Activated CD8-positive, alpha-beta T cell treated with anti-CD3 and anti-CD28 coated beads, Interleukin-2, amount 10 ng/mL, durations not matched to agents 7 days and 5 days (primary cell): ENCODE measurements at places on chromosomes 5 and 9.

- no peak overlapping the region for H3K27ac ChIP-seq
- H3K4me1 ChIP-seq, result peaks cover 21% of the 10 kb centered on the region
- no peak for DNase-seq
These were observed 34.2 kb downstream of the JADE2 start for GRCh38 chr5:134559672-134560071.

DNA sequence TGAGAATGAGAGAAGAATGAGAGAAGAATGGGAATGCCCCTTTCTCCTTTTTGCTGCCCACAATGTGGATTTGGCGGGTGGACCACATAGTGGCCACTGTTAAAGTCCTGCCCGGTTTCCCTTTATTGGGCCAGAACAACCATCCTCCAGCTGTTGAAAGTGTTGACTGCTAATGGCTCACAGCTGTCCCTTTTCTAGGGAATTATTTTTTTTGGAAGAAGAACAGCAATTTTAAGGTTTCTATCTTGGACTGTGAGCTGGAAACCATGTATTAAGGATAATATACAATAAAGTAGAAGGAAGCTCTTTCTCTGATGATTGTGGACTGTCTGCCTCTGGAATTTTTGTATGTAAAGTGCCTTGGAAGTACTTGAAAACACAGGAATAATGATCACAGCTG is 185.9 kb downstream of the DMRT2 start:
- no peak for DNase-seq
- H3K27ac ChIP-seq, result no peak overlapping the region
- H3K4me1 ChIP-seq, result no peaks in the 10 kb centered on the region
- H3K27me3 ChIP-seq, result no peaks in the 10 kb centered on the region

- H3K27me3 ChIP-seq, result no peaks in the 10 kb centered on the region
- H3K27ac ChIP-seq, result peak overlapping the region; percentile 82
- peaks cover 58% of the 10 kb centered on the region for H3K36me3 ChIP-seq
- peaks cover 63% of the 10 kb centered on the region for H3K4me1 ChIP-seq
These were observed 991 bp downstream of the IARS1 start for GRCh38 chr9:92292338-92293074.

- DNase-seq, result no peak
- H3K4me1 ChIP-seq, result no peaks in the 10 kb centered on the region
- peaks cover 25% of the 10 kb centered on the region for H3K36me3 ChIP-seq
- no peak overlapping the region for H3K4me3 ChIP-seq
- peak overlapping the region; percentile 2 for H3K27ac ChIP-seq
These were observed 87.3 kb downstream of the INSYN2B start for GRCh38 chr5:169893010-169893409.

DNA sequence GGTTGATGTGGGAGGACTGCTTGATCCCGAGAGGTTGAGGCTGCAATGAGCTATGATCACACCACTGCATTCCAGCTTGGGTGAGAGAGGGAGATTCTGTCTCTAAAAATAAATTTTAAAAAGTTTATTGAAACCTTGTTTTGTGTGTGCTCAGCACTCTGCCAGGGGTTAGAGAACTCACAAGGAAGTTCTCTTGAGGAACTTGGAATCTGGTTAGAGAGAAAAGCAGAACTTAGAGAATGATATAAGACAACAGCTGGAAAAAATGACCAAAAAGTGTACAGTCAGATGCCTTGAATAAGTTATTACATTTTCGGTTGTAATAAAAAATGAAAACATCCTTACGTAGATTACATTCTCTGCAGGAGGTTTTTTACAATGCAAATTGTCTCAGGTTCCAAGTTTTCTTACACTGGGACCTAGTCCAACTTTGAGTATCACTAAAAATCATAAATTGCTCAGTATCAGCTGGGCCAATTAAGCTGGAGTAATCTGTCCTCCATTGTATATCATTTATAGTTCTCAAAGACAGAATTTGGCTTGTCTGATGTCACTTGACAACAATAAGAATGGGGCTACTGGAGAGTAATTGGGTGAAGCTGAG is 21.7 kb upstream of the TENT2 start:
- no peak for DNase-seq
- H3K27me3 ChIP-seq, result no peaks in the 10 kb centered on the region
- H3K4me3 ChIP-seq, result no peak overlapping the region
- H3K4me1 ChIP-seq, result no peaks in the 10 kb centered on the region

DNA sequence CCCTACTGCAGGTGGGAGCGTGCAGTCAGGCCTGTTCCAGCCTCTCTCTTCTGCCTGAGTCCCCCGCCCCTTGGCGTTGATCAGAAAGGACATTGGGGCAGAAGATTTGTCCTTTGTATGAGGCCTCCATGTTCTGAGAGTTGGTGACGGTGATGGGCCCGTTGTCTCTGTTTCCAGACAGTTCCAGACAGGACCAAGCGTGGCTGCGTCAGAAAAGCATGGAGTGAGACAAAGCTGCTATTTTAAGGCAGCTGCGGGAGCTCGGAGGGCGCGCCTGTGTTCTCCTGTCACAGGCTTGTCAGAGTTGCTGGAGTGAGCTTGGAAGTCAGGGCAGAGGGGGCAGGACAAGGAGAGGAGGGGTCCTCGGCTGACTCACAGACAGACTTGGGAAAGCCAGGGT is 32.1 kb upstream of the SH3PXD2B start:
- no peaks in the 10 kb centered on the region for H3K36me3 ChIP-seq
- no peak overlapping the region for H3K27ac ChIP-seq
- no peak for DNase-seq
- H3K4me1 ChIP-seq, result no peaks in the 10 kb centered on the region

DNA sequence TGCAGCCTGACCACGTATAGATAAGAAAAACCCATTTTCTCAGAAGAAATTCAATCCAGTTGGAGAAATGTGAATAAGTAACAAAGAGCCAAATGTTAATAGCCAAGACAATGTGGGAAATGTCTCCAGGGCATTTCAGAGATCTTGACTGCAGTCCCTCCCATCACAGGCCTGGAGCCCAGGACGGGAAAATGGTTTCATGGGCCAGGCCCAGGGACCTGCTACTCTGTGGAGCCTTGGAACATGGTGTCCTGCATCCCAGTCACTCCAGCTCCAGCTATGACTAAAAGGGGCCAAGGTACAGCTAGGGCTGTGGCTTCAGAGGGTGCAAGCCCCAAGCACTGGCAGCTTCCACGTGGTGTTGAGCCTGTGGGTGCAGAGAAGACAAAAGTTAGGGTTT is 490.0 kb downstream of the CYLC2 start:
- H3K4me1 ChIP-seq, result no peaks in the 10 kb centered on the region
- DNase-seq, result no peak
- H3K27ac ChIP-seq, result no peak overlapping the region

DNA sequence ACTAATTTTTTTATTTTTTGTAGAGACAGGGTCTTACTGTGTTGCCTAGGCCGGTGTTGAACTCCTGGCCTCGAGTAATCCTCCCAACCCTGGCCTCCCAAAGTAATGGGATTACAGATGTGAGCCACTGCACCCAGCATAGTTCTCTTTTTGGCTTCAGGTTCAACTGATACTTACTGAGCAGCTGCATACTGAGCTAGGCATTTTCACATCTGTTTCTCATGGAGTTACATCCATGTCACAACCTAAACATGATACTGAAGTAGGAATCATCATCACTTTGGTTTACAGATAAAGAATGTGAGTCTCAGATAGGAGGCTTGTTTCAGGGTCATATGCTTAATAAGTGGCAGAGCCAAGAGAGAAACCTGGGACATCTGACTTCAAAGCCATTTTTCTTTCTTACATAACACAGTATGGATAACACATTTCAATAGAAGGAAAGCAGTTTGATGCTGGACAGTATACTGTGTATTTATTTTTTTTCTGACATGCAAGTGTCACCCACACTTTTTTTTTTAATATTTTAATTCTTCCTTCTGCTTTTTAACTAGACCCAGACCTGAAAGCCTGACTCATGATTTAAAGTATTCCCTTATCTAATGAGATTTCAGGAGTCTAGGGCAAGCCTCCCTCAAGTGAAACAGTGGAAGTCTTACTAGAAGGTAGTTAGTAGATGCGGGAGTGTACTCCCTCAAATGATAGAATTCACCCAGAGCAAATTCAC is 90.8 kb downstream of the HACD4 start:
- no peak for DNase-seq
- peaks cover 15% of the 10 kb centered on the region for H3K36me3 ChIP-seq
- no peaks in the 10 kb centered on the region for H3K27me3 ChIP-seq

GRCh38 chr5:55591686-55592085 is 56.9 kb upstream of the PLPP1 start:
- H3K4me1 ChIP-seq, result peaks cover 34% of the 10 kb centered on the region
- peak overlapping the region; percentile 90 for H3K27ac ChIP-seq
- peak overlapping the region; percentile 39 for H3K4me3 ChIP-seq
- no peak for DNase-seq
- no peaks in the 10 kb centered on the region for H3K27me3 ChIP-seq
- peaks cover 17% of the 10 kb centered on the region for H3K36me3 ChIP-seq

GRCh38 chr5:10702040-10702629 is 58.9 kb downstream of the DAP start:
- H3K27ac ChIP-seq, result no peak overlapping the region
- no peak overlapping the region for H3K4me3 ChIP-seq
- H3K27me3 ChIP-seq, result no peaks in the 10 kb centered on the region
- H3K4me1 ChIP-seq, result peaks cover 37% of the 10 kb centered on the region

DNA sequence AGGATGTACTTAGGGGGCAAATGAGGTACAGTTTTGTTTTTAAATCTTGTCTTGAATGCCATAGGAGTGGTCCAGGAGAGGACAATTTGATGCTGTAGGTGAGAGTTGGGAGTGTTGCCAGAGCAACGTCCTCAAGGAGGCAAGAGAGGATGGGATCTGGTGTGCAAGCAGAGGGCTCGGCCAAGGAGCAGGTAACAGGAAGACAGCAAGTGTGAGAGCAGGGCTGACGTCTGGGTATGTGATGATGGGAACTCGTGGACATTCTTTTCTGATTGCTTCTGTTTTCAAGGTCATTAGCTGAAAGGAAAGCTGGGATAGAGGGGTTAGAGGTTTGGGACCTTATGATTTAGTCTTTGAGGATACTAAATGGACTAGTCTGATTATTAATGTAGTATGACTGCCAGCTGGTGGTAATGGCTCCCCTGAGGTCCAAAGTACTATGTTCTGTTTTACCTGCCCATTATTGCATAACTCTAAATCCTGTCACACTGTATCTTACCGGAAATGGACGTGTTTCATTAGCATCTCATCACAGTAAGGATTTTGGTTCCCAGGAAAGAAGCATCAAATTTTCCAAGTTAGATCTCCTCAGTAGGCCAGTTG is 15.4 kb downstream of the GNPDA1 start:
- no peaks in the 10 kb centered on the region for H3K27me3 ChIP-seq
- DNase-seq, result no peak
- H3K27ac ChIP-seq, result no peak overlapping the region
- H3K36me3 ChIP-seq, result peaks cover 33% of the 10 kb centered on the region
- no peak overlapping the region for H3K4me3 ChIP-seq
- peaks cover 5% of the 10 kb centered on the region for H3K4me1 ChIP-seq

DNA sequence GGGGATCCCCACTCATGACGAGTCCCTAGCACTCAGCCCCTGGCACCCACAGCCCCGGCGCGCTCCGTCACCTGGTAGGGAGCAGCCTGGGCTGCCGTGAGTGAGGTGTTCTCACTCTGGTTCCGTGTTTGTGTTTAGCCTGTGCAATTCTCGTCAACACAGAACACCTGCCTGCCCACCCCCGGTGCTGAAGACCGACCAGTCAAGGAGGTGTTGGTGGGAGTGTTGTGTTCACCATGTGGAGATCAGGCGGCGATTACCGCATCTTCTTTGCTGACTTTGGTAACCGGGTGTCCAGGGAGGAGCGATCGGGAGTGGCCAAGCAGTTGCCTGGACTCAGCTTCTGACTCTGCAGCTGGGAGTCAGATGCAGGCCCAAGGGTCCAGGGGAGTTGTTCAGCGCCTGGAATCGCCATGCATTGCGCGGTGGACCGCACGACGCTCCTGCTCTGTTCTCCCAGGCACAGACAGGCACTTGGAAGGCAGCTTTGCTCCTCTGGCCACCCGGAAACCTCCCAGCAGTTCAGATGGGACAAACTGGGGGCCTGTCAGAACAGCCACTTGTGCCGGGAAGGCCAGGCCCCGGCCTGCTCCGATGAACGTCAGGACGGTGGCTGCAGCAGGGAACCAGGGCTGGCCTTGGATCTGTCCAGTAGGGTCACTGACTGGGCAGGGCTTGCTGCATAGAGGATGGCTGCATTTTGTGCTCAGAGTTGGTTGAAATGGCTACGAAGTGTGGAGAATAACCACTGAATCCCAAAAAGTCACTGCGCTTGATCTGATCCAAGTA is 28.2 kb downstream of the EXOC3 start:
- peaks cover 20% of the 10 kb centered on the region for H3K4me1 ChIP-seq
- peak overlapping the region; percentile 71 for H3K4me3 ChIP-seq
- peaks cover 5% of the 10 kb centered on the region for H3K27me3 ChIP-seq
- peaks cover 21% of the 10 kb centered on the region for H3K36me3 ChIP-seq
- no peak for DNase-seq
- peak overlapping the region; percentile 75 for H3K27ac ChIP-seq

GRCh38 chr5:122327110-122327509 is 15.1 kb downstream of the SNCAIP start:
- no peaks in the 10 kb centered on the region for H3K27me3 ChIP-seq
- no peaks in the 10 kb centered on the region for H3K4me1 ChIP-seq
- no peak overlapping the region for H3K27ac ChIP-seq
- no peak for DNase-seq

GRCh38 chr5:90740244-90740799 is 181.7 kb downstream of the ADGRV1 start:
- DNase-seq, result no peak
- no peaks in the 10 kb centered on the region for H3K36me3 ChIP-seq
- H3K4me1 ChIP-seq, result no peaks in the 10 kb centered on the region
- no peak overlapping the region for H3K27ac ChIP-seq
- H3K27me3 ChIP-seq, result peaks cover 2% of the 10 kb centered on the region
- no peak overlapping the region for H3K4me3 ChIP-seq

DNA sequence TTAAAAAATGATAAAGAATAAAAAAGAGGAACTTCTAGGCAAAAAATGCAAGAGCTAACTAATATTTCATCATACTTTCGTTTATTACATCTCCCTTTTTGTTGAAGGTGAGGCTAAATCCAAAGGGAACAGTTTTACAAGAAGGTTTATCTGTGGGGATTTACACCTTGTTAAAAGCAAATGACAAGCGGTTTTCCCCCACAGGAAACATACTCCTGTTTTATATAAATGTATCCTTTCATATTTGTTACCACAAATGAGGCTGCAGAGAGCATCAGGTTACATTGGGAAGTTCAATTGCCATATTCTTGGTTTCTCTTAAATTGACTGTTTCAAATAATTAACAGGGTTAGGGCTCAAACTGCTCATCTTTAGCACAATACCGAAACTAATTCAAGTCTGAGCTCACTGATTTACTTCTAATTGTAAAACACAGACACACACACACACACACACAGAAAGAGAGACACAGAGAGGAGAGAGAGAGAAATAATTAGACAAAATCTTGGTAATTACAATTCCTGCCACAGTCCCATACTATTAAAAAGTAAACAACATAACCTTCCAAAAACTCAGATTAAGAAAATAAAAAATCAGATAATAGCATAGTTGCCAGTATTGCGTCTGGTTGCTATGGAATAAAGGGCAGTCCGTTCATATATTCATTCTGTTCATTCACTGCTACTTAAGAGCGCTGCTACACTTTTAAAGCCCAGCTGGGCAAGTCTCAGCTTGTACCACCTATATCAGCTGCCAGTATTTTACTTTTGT is 17.1 kb downstream of the RFX3 start:
- H3K4me3 ChIP-seq, result no peak overlapping the region
- no peak for DNase-seq
- peaks cover 9% of the 10 kb centered on the region for H3K36me3 ChIP-seq
- no peak overlapping the region for H3K27ac ChIP-seq
- H3K4me1 ChIP-seq, result peaks cover 23% of the 10 kb centered on the region
- H3K27me3 ChIP-seq, result no peaks in the 10 kb centered on the region
